Activated T-helper 1 cell treated with anti-CD3 and anti-CD28 coated beads, Interleukin-12 subunit alpha, Interleukin-12 subunit beta, Interleukin-2, Interleukin-4 antibody, amounts not matched to agents 30 ng/mL and 10 ng/mL and 1 ng/mL, durations not matched to agents 14 hours and 24 hours and 36 hours (primary cell): ENCODE measurements at places on chromosomes 2 and 18. TPM values are rescaled to one million over a fixed set of nuclear protein-coding genes. Genes with fewer than 3 reads are reported as not detected.

GRCh38 chr2:150008901-150009300, 421.3 kb upstream of the MMADHC start:
- no peaks in the 10 kb centered on the region for H3K27me3 ChIP-seq
- DNase-seq, result no peak
- no peaks in the 10 kb centered on the region for H3K36me3 ChIP-seq
- no peaks in the 10 kb centered on the region for H3K4me1 ChIP-seq

DNA sequence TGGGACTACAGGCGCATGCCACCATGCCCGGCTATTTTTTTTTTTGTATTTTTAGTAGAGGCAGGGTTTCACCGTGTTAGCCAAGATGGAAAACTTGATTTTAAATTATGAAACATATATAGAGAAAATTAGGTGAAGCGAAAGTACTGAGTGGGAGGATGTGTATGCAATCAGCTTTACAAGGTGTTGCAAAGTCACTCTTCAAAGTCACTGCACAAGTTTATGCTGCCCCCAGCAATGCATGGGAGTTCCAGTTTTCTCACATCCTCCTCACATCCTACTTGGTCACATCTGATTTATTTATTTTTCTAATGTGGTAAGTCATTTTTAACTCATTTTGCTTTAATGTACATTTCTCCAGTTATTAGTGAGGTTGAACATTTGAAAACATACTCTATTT, 49.2 kb upstream of the CHN1 start:
- DNase-seq, result no peak
- no peak overlapping the region for H3K27ac ChIP-seq
- H3K36me3 ChIP-seq, result peaks cover 5% of the 10 kb centered on the region
- H3K27me3 ChIP-seq, result no peaks in the 10 kb centered on the region
- no peaks in the 10 kb centered on the region for H3K4me1 ChIP-seq

- H3K27ac ChIP-seq, result no peak overlapping the region
- no peaks in the 10 kb centered on the region for H3K4me1 ChIP-seq
- H3K4me3 ChIP-seq, result no peak overlapping the region
- no peaks in the 10 kb centered on the region for H3K36me3 ChIP-seq
Observed at GRCh38 chr18:73681912-73682311, 465.7 kb downstream of the FBXO15 start.

GRCh38 chr2:55530539-55531081, 11.1 kb downstream of the CFAP36 start:
- DNase-seq, result no peak
- peak overlapping the region; percentile 85 for H3K27ac ChIP-seq
- no peaks in the 10 kb centered on the region for H3K27me3 ChIP-seq
- peak overlapping the region; percentile 4 for H3K4me3 ChIP-seq
- peaks cover 18% of the 10 kb centered on the region for H3K4me1 ChIP-seq
- H3K36me3 ChIP-seq, result peaks cover 39% of the 10 kb centered on the region

GRCh38 chr2:9215680-9216079, 9.1 kb downstream of the ASAP2 start:
- no peaks in the 10 kb centered on the region for H3K4me1 ChIP-seq
- H3K27me3 ChIP-seq, result peaks cover 13% of the 10 kb centered on the region
- H3K36me3 ChIP-seq, result no peaks in the 10 kb centered on the region
- no peak for DNase-seq

- no peak overlapping the region for H3K27ac ChIP-seq
- H3K27me3 ChIP-seq, result peaks cover 5% of the 10 kb centered on the region
- no peaks in the 10 kb centered on the region for H3K4me1 ChIP-seq
- H3K4me3 ChIP-seq, result no peak overlapping the region
Observed at GRCh38 chr2:218344755-218345417, 11.8 kb upstream of the CATIP start.

DNA sequence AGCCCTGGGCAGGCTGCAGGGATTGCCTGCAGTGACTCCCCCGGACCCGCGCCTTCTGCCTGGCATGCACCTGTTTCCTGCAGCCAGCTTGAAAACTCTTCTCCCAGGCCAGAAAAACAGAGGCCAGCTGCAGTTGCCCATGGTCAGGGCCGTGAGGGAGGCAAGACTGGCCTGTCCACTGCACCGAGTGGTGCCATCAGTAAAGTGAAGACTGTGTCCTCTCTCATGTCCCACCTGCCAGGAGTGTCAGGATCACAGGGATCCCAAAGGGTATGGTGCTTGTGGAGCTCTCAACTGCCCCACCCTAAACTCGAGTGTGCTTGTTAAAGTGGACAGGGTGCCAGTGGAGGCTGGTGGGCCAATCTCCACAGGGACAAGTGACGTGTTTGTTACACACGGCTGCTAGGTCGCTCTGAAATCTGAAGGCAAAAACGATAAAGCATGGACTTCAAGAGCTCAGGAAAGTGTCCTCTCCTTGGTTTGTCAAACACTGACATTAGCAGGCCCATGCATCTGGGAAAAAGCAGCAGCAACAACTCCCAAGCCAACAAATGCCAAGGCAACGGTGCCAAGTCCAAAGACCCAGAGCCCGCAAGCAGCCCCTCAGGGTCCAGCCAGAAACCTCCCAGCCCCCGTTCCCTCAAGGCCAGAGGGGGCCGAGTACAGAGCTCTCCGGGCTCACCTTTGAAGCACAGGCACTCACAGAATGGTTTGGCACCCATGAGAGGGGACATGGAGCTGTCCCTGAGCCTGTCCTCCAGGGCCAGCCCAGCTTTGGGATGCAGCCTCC, 213.2 kb downstream of the HDAC4 start:
- H3K27ac ChIP-seq, result no peak overlapping the region
- DNase-seq, result no peak
- peaks cover 4% of the 10 kb centered on the region for H3K4me1 ChIP-seq
- H3K36me3 ChIP-seq, result peaks cover 38% of the 10 kb centered on the region

- H3K27ac ChIP-seq, result no peak overlapping the region
- H3K36me3 ChIP-seq, result no peaks in the 10 kb centered on the region
- peaks cover 2% of the 10 kb centered on the region for H3K27me3 ChIP-seq
Observed at GRCh38 chr18:31598021-31598805, 6.5 kb downstream of the TTR start.

DNA sequence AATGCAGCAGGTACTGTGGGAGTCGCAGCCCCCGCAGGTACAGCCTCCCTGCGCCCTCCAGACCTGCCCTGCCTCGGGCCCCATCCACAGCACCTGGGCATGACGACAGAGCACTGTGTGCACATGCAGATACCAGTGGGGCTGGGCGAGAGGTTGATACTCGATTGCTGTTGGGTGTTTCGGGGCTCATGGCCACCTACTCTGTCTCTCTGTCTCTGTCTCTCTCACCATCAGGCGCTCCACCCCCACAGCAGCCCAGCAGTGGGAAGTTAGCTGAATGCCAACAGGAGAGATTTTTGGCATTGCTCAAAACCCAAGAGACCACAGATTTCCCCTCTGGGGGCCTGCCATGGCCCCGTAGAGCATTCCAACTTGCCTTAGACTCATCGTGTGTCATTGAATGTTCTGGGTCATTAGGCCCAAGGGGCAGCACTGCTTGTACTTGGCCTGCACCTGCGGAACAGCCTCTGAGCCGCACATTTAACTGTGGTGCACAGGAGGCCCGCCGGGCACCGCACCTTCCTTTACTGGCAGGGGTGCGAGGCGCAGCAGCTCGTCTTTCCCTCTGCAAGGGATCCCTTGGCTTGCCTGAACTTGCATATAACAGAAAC, 18.8 kb downstream of the KCNIP3 start:
- no peak for DNase-seq
- H3K27ac ChIP-seq, result no peak overlapping the region
- no peaks in the 10 kb centered on the region for H3K4me1 ChIP-seq
- no peaks in the 10 kb centered on the region for H3K27me3 ChIP-seq
- no peak overlapping the region for H3K4me3 ChIP-seq

- no peaks in the 10 kb centered on the region for H3K27me3 ChIP-seq
- no peak overlapping the region for H3K4me3 ChIP-seq
- H3K27ac ChIP-seq, result no peak overlapping the region
- no peak for DNase-seq
- H3K4me1 ChIP-seq, result no peaks in the 10 kb centered on the region
- no peaks in the 10 kb centered on the region for H3K36me3 ChIP-seq
Observed at GRCh38 chr18:2027756-2028155, 543.5 kb downstream of the METTL4 start.

DNA sequence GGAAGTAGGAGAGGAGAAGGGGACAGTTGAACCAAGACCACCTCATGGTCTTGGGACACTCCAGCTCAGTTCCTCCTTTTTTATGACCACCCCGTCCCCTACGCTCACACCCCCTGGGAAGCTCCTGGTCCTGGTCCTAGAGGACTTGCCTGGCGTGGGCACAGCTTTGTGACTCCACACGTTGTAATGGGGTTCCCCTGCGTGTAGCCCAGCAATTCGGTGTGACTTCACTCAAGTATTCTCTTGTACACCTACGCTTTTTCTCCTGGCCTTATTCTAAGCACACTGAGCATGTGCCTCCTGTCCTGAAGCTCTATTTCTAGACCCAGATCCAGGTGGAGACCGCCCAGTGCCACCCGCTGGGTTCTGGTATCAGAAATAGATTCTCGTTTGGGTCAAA, 36.1 kb upstream of the B3GNT7 start:
- H3K36me3 ChIP-seq, result no peaks in the 10 kb centered on the region
- H3K4me1 ChIP-seq, result peaks cover 10% of the 10 kb centered on the region
- H3K27me3 ChIP-seq, result peaks cover 2% of the 10 kb centered on the region
- no peak overlapping the region for H3K4me3 ChIP-seq

DNA sequence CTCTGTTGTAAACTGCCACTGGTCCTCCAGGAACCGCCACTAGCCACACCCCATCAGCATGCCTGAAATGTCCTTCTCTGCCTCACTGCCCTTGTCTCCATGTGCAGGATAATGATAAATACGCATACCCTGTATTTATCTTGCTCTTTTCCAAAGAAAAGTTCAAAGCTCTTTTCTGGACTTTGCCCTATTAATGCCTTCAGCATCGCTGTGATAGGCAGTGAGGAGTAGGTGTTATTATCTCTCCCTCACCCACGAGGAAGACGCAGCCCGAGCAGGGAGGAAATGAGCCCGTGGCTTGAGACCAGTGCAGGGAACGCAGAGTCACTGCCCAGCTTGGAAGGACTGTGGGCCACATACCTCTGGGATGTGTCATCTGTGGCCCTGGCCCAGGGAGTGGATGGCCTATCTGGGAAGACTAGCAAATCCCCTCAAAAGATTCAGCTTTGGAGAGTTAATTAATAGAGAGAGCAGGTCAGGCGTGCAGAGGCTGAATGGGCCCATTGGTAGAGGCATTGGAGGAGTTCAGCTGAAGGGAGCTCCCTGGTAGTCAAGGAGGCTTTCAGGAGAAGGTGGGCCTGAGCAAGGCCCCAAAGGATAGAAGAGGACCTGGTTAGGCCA, 39.5 kb upstream of the MCFD2 start:
- peak overlapping the region; percentile 81 for H3K27ac ChIP-seq
- no peaks in the 10 kb centered on the region for H3K27me3 ChIP-seq
- peaks cover 19% of the 10 kb centered on the region for H3K4me1 ChIP-seq
- no peak overlapping the region for H3K4me3 ChIP-seq
- DNase-seq, result no peak
- H3K36me3 ChIP-seq, result peaks cover 54% of the 10 kb centered on the region

GRCh38 chr2:887639-888038, 63.0 kb upstream of the SNTG2 start:
- DNase-seq, result no peak
- H3K4me3 ChIP-seq, result no peak overlapping the region
- H3K4me1 ChIP-seq, result no peaks in the 10 kb centered on the region
- H3K27me3 ChIP-seq, result peaks cover 10% of the 10 kb centered on the region
- no peak overlapping the region for H3K27ac ChIP-seq

DNA sequence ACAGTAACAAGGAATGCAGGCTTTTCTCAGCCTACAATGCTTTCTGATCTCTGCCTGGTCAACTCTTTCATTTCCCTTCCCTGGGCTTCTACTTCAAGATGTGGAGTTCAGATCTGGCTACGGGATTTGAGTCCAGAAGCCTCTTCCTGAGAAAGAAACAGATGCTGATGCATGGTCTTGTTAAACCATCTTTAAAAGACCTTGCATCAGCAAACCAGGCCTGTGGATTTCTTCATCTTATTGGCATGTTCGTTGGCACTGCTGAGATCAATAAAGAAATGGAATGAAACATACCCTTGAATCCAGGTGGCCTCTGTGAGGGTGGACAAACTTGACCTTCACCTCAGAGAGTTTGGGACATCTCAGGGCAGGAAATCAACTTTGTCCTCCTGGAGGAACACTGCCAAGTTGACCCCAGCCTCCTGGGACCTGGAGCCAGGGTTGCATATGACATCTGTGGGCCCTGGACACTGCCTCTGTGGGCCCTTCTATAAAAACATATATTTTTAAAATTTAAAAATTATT, 21.4 kb downstream of the IGFBP2 start:
- H3K4me1 ChIP-seq, result peaks cover 6% of the 10 kb centered on the region
- DNase-seq, result no peak
- H3K27ac ChIP-seq, result no peak overlapping the region
- H3K4me3 ChIP-seq, result no peak overlapping the region

GRCh38 chr2:96485751-96486651, 19.2 kb downstream of the NEURL3 start:
- peaks cover 5% of the 10 kb centered on the region for H3K27me3 ChIP-seq
- H3K4me1 ChIP-seq, result peaks cover 63% of the 10 kb centered on the region
- peak overlapping the region; percentile 96 for H3K27ac ChIP-seq
- peak overlapping the region; percentile 92 for H3K4me3 ChIP-seq
- H3K36me3 ChIP-seq, result peaks cover 6% of the 10 kb centered on the region

DNA sequence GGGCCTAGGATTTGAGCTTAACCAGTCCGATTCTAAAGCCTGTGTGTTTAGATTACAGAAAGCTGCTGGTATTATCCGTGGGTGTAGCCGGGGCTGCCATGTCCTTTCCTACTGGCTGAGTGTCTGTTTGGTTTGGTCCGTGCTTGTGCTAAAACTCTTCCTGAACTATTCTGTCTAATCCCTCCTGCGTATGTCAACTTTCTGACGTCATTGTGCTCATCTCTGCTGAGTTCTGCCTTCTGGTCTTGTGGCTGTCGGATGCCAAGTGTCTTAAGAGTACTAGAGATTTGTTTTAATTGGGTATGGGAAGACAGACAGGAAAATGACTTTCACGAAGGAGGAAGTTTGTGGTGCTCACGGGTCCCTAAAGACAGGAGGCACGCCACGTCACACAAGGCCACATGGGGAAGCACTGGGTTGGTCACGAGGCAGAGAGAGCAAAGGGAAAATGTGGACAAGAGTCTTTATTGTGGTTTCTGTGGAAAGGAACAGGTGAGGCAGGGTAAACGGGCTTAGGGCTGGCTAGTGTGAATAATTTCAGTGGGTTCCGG, 31.8 kb upstream of the NTSR2 start:
- no peak for DNase-seq
- H3K36me3 ChIP-seq, result no peaks in the 10 kb centered on the region
- H3K27me3 ChIP-seq, result no peaks in the 10 kb centered on the region
- no peak overlapping the region for H3K4me3 ChIP-seq
- H3K27ac ChIP-seq, result no peak overlapping the region
- no peaks in the 10 kb centered on the region for H3K4me1 ChIP-seq

GRCh38 chr2:62485761-62486438, 20.1 kb downstream of the TMEM17 start:
- H3K4me3 ChIP-seq, result no peak overlapping the region
- no peaks in the 10 kb centered on the region for H3K4me1 ChIP-seq
- H3K27ac ChIP-seq, result no peak overlapping the region
- no peaks in the 10 kb centered on the region for H3K36me3 ChIP-seq
- peaks cover 7% of the 10 kb centered on the region for H3K27me3 ChIP-seq
- DNase-seq, result no peak

FHL2 gene
- 2.3 and 2.6 TPM in 2 replicates for total RNA-seq

REEP1 gene
- total RNA-seq, result 0.26 and 0.81 TPM in 2 replicates

TMEM178A gene
- not detected in 2 replicates for total RNA-seq

PARD3B gene
- total RNA-seq, result 0.10 and 0.26 TPM in 2 replicates

DSC3 gene
- not detected in 2 replicates for total RNA-seq

HOXD12 gene
- not detected in 2 replicates for total RNA-seq

TUBB8B gene
- total RNA-seq, result not detected in 2 replicates

CHRND gene
- total RNA-seq, result not detected in 2 replicates

C1GALT1C1L gene
- not detected in 2 replicates for total RNA-seq

MALL gene
- 0.31 and 0.47 TPM in 2 replicates for total RNA-seq

POTEI gene
- total RNA-seq, result not detected in 2 replicates

CAB39 gene
- 168 and 170 TPM in 2 replicates for total RNA-seq

MRPS5 gene
- total RNA-seq, result 89.6 and 93.6 TPM in 2 replicates
